T-helper 9 cell (primary cell): ENCODE measurements at places on chromosomes 13 and 19.
A peak's percentile ranks its signal among the peaks of the same experiment; 100 is the strongest.

GRCh38 chr13:58004751-58005150 is 373.2 kb downstream of the PCDH17 start:
- DNase-seq: no peak

GRCh38 chr19:45187421-45188100 is 9.0 kb downstream of the BLOC1S3 start:
- DNase-seq: no peak

GRCh38 chr19:10193790-10194499 is 808 bp downstream of the DNMT1 start:
- peak; percentile 12 for DNase-seq

- DNase-seq: no peak
Measured at GRCh38 chr19:49362048-49362928, at the start of gene TEAD2. TSS of gene TEAD2 (minus strand) at chr19:49362416. CDS start at chr19:49360075, 2,341 bp downstream.

- DNase-seq: no peak
Measured at GRCh38 chr13:77874406-77874805, 44.2 kb downstream of the EDNRB start.

- no peak for DNase-seq
Measured at GRCh38 chr13:65609350-65609749, 1620.8 kb downstream of the PCDH9 start.

DNA sequence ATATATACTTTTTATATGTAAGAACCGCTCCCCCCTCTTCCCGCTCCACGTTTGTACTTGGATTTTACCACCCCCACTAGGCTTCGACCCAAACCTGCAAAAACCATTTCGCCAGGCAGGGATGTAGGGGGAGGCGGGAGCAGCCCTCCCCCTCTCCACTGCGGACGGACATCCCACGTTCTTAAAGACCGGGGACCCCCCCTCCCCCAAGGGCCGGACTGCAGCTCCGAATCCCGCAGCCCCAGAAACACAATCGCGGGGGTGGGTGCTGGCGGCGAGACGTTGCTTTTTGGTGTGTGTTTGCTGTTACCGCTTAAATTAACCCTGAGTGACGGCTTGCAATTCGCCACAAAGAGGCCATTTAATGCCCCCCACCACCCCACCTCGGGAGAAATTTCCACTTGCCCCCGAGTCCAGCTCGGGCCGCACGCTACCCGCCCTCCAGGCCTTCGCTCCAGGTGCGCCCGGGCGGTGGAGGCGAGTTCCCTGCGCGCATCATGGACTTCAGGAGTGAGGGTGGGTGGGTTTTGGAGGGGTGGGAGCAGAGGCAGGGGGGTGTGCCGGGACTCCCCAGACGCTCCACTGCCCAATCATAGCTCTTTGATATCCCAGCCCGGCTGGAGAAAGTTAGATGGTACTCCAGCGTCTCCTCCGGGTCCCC is 15.8 kb downstream of the NFIX start:
- no peak for DNase-seq

DNA sequence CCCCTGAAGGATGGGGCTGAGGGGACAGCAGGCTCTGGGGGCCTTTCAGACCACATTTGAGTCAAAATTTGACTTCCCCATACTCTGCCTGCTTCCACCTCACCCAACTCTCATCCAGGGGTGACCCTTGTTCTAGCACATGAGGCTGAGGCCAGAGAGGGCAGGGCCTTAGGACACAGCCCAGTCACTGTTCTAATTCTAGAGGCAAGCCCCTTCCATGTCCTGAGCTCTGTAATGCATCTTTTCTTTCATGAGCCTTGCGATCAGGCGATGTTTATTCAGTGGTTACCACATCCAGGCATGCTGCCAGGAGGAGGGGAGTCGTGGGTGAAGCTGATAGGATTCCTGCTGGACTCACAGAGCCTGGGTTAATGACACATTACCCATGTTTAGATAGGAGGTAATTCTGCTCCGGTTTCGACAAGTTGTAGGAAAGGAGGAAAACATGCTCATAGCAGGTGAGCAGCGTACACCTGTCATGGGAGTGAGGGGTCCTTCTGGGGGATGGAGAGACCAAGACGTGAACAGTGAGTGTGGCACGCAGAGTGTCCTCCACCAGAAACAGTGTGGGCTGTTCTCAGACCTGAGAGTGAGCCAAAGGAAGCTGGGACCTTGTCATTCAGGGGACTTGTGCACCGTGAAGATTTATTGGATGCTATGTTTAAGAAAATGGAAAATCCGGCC is 9.3 kb downstream of the RPS9 start:
- no peak for DNase-seq

GRCh38 chr13:50080203-50080910 is 65.1 kb downstream of the KCNRG start:
- peak; percentile 23 for DNase-seq

GRCh38 chr13:40632915-40633314 is 33.5 kb downstream of the FOXO1 start:
- no peak for DNase-seq

GRCh38 chr13:42284068-42284467 is 12.1 kb downstream of the AKAP11 start:
- no peak for DNase-seq

- DNase-seq: no peak
Measured at GRCh38 chr19:49390929-49391359, 2.9 kb downstream of the KASH5 start.

DNA sequence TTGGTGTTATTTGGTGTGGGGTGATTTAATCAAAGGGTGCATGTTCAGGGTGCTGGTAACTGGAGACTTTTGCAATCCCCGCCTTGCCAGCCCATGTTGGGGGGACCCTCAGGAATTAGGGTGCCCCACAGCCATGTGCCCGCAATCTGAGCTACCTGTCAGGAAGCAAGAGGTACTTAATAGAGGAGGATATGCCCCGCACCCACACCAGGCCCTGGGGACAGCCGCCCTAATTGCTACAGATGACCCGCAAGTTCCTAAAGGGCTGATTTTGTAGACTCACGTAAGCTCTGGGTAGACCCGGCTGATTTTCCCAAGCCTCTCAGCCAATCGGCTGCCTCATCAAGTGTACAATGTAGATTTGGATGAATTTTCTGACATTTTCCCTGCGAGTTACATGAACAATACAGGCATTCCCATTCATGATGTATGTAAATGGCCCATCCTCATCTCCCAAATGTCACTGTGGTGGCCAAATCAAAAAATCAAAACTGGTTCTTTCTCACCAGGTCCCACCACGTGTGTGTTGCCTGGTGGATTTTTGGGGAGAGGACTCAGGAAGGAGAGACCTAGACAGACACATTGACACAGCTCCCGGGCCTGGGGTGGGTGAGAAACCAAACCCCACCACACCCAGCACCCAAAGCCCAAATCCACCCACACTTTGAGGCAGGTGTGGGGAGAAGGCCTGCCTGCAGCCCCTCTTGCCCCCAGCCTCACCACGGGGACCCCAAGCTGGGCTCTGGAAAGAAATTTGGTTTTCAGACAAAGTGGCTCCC is 119.2 kb upstream of the SPACA7 start:
- DNase-seq: no peak

DNA sequence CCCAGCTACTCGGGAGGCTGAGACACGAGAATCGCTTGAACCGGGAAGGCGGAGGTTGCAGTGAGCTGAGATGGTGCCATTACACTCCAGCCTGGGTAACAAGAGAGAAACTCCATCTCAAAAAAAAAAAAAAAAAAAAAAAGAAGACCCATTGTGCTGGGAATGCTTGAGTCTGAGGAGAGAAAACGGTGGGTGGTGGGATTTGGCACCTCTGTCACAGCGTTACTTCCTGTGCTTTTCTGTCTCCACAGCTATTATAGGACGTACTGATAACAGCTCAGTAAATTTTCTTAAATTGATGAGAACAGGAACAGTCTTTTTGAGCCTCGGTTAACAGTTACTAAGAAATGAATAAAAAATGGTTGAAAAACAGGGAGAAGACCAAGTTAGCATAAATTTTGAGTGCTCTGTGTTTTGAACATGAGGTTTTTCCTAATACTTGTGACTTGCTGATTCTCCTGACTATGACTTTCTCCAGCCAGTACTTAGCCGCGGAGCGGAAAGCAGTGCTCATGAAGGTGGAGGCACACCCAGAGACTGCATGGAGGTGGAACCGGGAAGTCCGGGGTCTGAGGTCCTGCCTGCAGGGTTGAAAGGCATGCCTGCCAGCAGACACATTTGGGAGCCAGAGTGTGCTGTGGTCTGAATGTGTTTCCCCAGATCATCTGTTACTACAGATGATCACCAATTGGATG is 55.3 kb upstream of the TEX29 start:
- no peak for DNase-seq

GRCh38 chr19:1917146-1917545 is 11.9 kb downstream of the ADAT3 start:
- DNase-seq: no peak

DNA sequence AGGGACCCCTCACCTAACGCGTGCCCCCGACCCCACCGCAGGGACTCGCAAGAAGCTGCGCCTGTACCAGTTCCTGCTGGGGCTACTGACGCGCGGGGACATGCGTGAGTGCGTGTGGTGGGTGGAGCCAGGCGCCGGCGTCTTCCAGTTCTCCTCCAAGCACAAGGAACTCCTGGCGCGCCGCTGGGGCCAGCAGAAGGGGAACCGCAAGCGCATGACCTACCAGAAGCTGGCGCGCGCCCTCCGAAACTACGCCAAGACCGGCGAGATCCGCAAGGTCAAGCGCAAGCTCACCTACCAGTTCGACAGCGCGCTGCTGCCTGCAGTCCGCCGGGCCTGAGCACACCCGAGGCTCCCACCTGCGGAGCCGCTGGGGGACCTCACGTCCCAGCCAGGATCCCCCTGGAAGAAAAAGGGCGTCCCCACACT is 4.7 kb upstream of the MYBPC2 start:
- DNase-seq: peak; percentile 12

GRCh38 chr13:99982731-99983498 is 1.3 kb downstream of the ZIC2 start:
- DNase-seq: no peak

GRCh38 chr13:94322925-94323763 is 156.3 kb downstream of the DCT start:
- DNase-seq: no peak

DNA sequence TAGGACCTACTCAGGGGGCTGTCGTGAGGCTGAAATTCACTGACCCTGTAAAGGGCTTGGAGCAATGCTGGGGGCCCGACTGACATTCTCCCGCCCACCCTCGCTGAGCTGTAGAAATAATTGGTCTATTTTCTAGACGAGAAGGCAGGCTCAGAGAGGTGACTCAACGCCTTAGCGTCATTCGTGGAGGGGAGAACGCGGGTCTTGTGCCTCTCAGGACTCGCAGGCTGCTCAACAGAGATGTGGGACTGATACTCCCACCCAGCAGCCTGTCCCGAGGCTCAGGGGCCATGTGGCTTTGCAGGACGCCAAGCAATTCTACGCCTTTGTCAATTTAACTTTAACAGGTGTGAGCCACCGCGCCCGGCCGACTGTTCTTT is 23.6 kb upstream of the ASPDH start:
- DNase-seq: no peak

DNA sequence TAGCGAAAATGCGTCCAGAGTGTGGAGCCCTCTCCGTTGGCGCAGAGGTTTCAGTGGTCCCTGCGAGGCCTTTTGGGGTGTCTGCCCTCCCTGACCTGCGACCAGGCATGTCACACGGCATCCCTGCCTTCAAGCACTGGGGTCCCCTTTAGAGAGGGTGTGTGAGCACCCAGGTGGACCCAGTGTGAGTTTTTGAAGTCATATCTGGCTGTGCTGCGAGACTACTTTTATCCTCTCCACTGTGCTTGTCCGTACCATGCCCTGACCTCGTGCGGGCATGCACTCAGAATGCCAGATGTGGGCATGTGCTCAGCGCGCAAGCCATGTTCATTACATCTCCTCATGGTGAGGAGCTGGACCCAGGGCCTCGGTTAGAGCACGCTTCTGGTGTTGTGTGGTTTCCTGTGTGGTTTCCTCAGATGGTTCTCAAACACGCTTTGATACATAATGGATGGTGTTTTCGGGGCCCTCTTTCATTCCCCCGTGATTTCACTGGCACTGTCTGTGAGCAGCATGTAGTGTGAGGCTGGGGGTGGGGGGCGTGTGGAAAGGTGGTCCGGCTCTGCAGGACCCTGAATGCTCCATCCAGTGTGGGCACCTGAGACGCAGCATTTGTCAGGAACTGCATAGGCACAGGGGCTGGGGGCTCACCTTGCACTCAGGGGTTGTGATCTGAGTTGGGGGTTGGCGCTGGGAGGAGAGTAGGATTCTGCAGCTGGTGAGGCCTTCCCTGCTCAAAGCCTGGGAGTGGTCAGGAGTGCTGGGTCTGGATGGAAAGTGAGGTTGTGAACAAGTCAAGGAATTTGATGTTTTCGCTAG is 2.3 kb downstream of the TFDP1 start:
- no peak for DNase-seq

GRCh38 chr13:79237981-79238380 is 168.1 kb downstream of the RBM26 start:
- DNase-seq: no peak

GRCh38 chr13:56563663-56564062 is 577.1 kb upstream of the PRR20A start:
- DNase-seq: no peak

DNA sequence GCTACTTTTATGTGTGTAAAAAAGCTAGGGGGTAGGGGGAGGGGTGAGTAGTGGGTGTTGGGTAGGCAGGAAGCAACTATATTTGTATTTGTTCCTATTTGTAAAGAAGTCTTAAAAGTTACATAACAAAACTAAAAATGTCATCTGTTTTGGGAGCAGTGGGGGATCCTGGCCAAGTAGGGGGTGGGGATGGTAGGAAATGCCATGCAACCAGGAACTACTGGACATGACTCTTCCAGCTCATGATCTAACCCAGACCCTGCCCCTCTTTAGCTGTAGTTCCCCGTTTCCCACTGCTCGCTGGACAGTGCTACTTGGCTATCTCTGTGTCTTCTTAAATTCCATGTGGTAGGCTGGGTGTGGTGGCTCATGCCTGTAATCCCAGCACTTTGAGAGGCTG is 3.2 kb downstream of the GTF3A start:
- DNase-seq: no peak

DNA sequence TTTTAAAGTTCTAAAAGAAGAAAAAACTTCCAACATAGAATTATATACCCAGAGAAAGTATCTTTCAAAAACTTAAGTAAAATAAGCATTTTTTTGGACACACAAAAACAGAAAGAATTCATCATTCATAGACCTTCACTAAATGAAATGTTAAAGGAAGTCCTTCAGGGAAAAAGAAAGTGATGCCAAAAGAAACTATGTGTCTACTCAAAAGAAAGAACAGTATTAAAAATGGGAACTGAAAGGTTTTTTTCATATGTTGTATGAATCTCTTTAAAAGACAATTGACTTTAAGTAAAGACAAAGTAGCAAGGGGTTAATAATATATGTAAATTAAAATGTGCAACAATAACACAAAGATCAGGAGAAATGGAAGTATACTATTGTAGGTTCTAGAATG is 96.5 kb downstream of the DHRS12 start:
- no peak for DNase-seq

GRCh38 chr19:13164343-13165161 is 14.3 kb downstream of the IER2 start:
- peak; percentile 45 for DNase-seq

DNA sequence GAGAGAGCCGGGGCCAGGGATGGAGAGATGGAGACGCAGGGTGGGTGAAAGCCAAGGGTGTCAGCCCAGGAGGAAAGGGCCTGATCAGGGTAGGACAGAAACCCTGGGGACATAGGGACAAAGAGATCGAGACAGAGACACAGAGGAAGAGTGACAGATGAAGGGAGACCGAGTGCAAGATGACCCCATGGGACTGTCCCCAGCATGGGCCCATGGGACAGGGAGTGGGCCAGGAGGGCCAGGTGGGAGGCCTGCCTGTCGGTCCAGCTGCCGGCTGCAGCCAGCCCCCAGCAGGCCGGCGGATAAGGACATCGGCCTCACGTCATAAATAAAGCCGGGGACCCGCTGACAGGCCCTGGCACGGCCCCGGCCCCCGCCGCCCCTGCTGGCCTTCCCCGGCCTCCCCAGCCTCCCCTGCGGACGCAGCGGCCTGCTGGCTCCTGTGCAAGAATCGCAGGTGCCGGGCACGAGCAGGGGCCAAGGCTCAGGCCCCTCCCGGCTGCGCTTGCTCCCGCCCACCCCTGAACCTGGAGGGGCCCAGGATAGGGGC is 6.3 kb downstream of the REX1BD start:
- no peak for DNase-seq
